Inflammatory macrophage treated with lipopolysaccharide for 1 hour (primary cell): ENCODE measurements at places on chromosomes 2 and 18.

- no peak for DNase-seq
Observed at GRCh38 chr2:130370490-130370889, 14.6 kb downstream of the PTPN18 start.

DNA sequence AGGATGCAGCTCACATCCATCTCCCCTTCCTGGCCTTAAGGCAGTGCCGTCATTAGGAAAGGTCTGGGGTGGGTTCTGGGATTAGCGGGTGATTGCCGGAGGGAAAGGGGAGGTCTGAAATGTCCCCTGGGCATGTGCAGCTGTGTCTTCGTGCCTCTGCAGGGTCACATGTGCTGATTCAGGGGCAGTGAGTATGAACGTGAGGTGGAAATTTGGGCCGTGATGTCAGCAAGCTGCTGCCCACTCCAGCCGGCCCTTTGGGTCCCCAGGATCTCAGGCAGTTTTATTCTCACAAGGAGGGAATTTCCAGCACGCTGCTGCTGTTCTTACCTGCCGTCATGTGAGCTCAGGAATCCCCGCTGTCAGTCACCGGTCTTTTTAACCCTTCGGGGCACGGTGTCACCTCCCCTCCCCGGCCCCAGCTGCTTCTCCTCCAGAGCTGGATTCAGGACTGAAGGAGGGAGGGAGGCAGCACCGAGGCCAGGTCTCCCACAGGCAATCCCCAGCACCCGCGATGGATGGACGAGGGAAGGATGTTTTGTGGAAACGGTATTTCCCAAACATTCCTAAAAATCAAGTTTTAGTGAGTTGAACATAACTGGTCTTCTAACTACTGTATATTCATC, 23.5 kb downstream of the GPR35 start:
- no peak for DNase-seq

DNA sequence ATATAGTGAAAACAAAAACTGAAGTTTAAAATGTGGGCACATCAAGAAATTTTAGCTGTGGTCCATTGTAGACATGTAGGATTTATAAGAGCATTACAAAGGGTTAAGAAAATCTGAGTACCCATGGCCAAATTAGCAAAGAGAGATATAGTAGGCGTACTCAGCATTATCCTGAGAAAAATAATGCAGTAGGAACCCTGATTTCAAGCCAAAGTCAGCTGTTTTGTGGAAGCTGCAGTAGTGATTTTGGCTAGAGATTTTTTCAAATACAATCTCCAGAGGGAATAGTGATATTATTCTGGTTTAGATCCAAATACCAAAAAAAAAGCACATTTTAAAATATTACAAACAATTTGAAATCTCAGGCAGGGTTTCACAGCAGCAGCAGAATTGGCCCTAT, 450.9 kb downstream of the FBXO15 start:
- no peak for DNase-seq

- no peak for DNase-seq
Observed at GRCh38 chr2:29655391-29656086, 265.8 kb downstream of the ALK start.

GRCh38 chr2:222160944-222161343, 137.9 kb downstream of the PAX3 start:
- no peak for DNase-seq

GRCh38 chr18:11980494-11981191, 664 bp upstream of the IMPA2 start:
- DNase-seq = peak; percentile 26

DNA sequence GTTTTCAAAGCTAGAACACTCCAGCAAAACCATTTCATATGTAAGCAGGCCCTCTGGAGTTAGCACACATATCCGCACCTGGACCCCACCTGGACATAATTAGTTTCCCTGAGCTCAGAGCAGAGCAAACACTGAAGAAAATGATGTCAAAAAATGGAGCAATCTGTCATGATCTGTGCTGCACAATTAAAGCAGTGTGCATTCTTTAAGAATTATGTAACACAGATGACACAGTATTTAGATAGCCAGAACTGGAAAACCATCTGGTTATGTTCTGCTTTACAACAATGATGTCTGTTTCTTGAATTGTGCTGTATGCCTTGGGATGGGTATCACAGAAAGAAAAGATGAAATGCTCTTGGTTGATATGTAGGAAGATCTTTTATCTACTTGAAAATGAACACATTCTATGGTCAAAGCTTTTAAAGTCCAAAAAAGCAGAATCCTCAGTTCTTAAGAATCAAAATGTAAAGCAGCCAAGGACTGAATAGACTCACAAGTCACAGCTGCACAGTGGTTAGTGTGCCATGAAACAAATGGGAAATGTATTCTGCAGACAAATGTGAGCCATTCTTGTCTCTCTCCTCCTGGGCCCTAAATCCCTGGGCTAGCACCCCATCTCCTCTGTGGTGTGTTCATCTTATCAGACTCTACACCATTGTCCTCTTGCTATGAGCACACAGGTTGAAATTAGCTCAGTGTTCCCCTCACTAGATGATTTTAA, 36.8 kb downstream of the HRH4 start:
- DNase-seq = no peak

DNA sequence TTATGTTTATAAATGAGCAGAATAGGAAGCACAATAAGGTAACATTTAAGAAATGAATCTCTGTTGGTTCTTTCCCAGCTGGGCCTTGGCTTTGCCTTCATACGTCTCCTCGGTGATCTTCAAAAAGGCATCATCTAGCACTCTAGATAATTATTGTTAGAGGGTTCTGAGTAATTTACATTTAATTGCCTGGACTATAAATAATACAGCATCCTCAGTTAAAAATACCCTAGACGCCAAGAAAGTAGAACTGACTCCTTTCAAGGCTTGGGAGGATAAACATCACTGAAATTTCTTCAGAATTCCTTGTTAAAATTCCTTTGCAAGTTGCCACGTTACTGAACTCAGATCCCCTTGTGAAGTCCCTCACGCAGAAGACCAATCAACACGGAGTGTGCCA, 199.7 kb upstream of the BOD1L2 start:
- DNase-seq = no peak

DNA sequence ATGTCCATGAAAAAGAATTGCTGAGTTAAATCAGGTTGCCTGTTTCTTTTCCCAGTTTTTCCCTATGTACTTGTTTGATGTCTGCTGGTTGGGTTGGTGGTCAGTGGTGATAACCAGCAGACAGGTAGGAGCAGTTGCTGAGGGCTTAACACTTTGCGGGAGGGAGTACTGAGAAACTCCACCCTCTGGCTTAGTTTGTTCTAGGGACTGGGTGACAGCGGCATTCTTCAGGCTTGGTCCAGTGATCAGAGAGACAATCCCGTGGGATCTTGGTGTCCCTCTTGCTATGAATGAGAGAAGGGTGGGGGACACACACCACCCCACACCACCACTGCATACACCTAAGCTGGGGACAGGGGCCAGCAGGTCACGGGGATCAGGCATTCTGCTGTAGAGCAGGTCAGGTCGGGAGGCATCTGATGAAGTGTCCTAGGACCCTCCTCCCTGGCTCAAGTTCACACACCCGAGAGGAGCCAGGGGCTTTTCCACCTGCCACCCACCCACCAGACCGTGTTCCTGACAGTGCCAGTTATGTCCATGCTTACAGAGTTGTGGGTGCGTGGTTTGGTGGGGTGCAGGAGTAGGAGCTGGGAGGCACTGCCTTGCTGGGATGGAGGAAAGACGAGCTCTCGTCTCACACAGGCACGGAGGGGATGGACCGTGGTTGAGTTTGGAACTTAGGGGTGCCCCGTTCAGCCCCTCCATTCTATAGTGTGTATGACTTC, 21.3 kb upstream of the ALLC start:
- DNase-seq = no peak

DNA sequence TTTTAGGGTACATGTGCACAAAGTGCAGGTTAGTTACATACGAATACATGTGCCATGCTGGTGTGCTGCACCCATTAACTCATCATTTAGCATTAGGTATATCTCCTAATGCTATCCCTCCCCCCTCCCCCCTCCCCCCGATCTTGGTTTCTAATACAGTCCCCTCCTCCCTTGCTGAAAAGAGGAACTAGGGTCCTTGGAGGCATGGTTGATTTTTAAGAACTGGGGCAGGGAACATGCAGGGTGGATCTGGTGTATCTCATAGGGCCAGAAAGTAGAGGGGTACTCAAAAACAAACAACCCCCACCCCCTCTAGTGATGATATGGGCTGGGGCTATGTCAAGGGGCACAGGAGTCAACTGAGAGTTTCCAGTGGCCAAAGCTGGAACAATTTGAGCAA, 153.4 kb downstream of the UBR3 start:
- no peak for DNase-seq
